Osteoblast (primary cell): ENCODE measurements at places on chromosomes 7 and 10. TPM values are rescaled to one million over a fixed set of nuclear protein-coding genes. Genes with fewer than 3 reads are reported as not detected.

GRCh38 chr7:15891151-15891881 is 204.8 kb upstream of the MEOX2 start:
- peak; percentile 42 for DNase-seq

DNA sequence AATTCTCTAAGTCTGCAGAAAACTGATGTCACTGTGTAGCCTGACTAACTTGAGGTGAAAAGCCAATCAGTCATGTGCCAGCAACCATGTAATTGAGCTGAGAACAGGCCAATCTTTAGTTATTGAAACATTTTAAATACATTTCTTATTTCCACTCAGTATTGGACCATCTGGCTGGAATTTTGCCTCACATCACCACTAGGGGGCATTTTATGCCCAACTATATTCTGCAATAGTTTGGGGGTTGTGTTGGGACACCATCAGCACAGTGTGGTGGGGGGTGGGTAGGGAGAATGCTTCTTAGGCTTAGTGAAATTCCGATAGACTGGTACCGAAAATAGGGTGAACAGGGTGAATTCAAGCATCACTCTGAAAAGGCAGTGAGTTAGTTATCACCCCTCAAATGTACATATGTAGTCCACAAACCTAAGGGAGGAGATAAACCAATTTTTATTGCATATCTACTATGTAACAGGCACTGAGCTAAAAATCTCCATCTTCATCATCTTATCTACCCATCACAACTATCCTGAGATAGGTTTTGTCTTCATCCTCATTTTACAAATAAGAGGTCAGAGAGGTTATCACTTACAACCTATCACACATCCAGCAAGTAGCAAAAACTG is 17.8 kb downstream of the NPSR1 start:
- DNase-seq: no peak

Gene SPAM1
- total RNA-seq: not detected in 2 replicates

GRCh38 chr7:149104749-149105148 is 14.2 kb upstream of the ZNF786 start:
- DNase-seq: no peak

DNA sequence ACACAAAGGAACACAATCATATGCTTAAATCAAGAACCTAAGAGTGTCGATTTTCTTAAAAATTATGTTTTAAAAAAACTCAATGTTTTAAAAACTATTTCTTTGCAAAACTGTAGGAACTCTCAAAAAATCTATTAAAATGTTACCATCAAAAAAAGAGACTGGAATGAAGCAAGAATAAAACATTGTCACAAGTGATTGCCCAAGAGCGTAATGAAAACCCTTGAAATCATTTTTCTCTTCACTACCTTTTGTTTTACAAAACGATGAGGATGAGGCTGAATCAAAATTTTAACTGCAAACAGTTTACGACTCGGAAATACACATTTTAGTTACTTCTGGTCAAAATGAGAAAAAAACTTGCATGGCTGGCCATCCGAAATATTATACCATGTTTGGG is 855 bp downstream of the YME1L1 start:
- DNase-seq: peak; percentile 42

Gene AGR2
- total RNA-seq: not detected in 2 replicates

Gene PHKG1
- total RNA-seq: 1.8 and 2.1 TPM in 2 replicates

DNA sequence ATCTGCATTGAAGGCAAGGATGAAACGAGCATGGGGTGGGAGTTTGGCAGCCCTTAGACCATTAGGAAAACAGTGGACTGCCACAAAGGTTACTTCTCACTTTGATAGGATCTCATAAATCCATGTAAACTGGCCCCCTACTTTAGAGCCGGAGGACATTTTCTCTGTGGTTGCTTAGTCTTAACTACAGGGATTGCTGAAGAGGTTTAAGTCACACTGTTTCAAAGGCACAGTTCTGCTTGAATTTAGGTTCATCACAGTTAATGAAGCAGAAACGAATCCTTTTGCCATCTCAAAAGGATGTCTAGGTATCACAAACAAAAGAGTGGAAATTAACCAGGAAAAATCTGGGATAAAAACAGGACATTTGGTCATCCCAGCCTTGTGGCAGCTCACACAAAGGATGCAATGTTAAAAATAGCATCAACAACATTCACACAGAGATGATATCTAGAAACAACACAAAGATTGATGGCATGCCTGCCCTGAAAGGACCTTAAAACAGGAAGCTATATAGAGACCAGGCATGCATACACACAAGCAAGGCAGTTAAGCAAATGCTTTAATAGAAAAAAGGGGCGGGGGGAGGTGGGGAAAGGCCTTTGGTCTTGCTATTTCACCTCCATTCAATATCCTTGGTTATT is 74.0 kb downstream of the DOCK4 start:
- no peak for DNase-seq

DNA sequence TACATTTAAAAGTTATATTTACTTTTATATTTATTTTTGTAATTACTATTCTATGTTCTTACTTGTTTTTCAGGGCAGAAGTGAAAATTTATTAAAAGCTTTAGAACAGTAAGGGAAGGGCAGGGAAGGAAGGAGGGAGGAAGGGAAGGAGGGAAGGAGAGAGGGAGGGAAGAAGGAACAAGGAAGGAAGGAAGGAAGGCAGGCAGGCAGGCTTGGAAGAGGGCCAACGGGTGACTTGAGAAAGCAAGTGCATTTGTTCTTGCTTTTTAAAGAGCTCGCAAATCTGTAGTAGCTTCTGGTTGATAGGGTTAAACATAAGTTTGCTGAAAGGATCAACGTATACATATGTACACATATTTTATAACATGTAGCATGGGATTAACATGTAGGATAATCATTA is 725.3 kb upstream of the FZD8 start:
- no peak for DNase-seq

Gene GPR85
- total RNA-seq: 7.2 and 10.3 TPM in 2 replicates

DNA sequence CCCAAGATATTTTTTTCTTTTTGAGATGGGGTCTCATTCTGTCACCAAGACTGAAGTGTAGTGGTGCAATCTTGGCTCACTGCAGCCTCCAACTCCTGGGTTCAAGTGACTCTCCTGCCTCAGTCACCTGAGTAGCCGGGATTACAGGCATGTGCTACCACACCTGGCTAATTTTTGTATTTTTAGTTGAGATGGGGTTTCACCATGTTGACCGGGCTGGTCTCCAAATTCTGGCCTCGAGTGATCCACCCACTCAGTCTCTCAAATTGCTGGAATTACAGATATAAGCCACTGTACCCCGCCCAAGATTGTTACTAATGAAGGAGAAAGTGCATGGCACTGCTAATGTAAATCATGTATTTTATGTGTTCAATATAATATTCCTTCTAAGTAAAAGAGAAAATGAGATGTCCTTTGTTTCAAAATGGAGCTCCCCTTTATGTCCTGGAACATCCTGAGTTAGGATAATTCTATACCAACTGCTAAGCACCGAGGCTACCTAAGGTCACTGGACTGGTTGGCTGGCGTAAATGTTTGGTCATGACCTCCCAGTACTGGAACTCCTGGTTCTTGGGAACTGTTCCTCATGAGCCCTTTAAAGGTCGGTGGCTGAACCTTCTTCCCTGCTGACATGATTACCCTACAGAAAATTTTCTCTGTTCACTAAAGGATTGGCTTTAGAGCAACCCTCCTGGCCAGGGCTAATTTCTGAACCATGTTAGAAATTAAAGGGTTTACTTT is 59.9 kb downstream of the SLC16A9 start:
- no peak for DNase-seq

DNA sequence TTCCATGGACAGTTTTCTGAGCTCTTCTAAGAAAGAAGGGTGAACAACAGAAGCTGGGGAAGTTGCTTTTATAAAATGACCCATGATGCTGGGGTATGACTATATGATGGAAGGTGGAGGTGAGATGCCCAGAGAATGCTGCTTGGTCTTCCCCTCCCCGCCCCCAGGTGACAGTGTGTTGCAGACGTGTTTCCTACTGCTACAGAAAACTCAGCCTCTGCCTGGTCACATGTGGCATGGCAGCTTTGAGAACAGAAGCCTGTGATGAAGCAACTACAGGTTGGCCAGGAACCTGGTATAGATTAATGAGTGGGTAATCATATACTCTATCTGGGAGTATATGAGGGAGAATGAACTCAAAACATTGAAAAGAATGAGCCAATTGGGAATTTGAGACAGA is 67.1 kb downstream of the MTURN start:
- peak; percentile 15 for DNase-seq

DNA sequence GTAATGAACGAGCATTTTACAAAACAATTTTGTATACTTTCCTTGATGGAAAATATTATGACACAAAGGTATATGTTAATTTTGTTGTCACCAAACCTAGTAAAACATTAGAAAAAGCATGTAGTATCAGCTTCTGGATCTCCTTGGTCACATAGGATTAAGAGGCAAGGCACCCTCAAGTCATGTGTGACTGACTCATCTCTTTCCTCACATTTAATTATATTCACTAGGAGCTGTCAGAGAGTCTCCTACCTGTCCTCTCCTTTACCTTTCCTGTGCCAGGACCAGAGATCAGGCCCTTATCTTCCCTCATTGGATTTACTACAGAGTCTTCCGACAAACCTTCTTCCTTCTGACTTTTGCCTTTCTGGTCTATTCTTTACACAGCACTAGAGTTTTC is 111.3 kb upstream of the RPA3 start:
- DNase-seq: no peak

- no peak for DNase-seq
Measured at GRCh38 chr10:59384761-59385160, 22.4 kb upstream of the FAM13C start.

DNA sequence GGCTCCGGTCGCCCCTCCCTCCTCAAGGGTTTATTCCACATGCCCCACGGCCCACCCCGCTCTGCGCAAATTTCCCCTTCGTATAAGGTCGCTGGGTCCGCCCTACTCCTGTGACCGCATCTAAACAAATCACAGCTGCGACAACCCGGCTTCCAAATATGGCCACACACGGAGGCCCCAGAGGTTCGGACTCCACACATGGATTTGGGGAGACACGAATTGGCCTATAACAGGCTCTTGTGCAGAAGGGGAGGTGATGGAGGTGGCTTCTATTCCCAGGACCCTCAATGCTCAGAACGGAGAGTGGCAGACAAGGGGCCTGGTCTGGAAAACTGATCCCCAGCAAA is 90.1 kb downstream of the FOXL3 start:
- DNase-seq: peak; percentile 58

GRCh38 chr10:122992031-122992585 is 11.9 kb downstream of the PSTK start:
- no peak for DNase-seq

DNA sequence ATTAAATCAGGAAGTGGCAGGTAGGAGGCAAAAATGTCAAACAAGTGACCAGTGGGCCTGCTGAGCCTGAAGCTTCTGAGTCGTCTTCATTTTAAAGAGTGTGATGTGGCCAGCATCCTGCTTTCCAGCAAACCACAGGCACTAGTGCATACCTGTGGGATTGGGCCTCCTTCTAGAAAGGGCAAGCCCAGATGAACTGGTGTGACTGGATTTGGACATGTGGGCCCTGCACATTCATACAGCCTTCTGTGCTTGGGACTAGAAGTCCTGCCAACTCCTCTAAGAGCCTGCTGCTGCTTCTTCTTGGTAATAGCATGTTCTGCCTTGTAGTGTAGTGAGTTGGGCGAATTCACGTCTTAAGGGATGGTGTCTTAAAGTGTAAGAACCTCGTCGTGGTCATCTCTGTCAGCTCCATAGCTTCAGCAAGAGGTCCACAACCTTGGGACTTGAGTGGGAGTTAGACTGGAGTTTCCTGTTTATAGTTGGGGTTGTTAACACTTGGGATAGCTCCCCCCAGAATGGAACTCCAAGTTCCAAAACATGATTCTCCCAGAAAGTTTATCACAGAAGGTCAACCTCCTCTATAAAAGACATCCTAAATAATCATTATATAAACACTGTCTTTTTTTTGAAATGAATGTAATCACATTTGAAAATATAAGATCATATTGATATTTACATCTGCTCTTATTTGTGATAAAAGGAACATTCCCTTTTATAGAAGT is 11.2 kb downstream of the BMPER start:
- no peak for DNase-seq

- no peak for DNase-seq
Measured at GRCh38 chr7:55641811-55642210, 69.5 kb upstream of the VOPP1 start.

Gene NEUROD6
- total RNA-seq: not detected in 2 replicates

DNA sequence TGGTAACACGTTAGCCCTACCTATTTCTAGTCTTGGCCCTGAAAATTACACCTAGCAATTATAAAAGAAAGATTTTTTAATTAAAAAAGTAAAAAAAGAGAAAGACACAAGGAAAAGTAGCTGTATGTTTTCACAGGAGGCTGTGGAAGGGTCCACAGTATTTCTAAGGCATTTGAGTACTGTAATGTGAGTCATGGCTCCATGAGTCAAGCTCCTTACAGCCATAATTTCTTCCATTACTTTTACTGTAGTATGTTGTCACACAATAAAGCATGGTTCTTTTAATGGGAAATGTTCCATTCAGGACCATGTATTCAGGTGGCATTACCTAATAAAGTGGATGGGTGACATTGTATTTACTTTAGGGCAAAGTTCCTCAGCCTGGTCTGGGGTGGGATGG is 113.4 kb downstream of the GPR37 start:
- no peak for DNase-seq

GRCh38 chr7:80053124-80053523 is 81.5 kb upstream of the GNAI1 start:
- DNase-seq: no peak

Gene H2BK1
- total RNA-seq: not detected in 2 replicates

Gene ANKRD61
- total RNA-seq: not detected in 2 replicates

Gene ANKRD7
- 1.8 and 3.3 TPM in 2 replicates for total RNA-seq

Gene IGFBP1
- 0.59 and 4.0 TPM in 2 replicates for total RNA-seq

DNA sequence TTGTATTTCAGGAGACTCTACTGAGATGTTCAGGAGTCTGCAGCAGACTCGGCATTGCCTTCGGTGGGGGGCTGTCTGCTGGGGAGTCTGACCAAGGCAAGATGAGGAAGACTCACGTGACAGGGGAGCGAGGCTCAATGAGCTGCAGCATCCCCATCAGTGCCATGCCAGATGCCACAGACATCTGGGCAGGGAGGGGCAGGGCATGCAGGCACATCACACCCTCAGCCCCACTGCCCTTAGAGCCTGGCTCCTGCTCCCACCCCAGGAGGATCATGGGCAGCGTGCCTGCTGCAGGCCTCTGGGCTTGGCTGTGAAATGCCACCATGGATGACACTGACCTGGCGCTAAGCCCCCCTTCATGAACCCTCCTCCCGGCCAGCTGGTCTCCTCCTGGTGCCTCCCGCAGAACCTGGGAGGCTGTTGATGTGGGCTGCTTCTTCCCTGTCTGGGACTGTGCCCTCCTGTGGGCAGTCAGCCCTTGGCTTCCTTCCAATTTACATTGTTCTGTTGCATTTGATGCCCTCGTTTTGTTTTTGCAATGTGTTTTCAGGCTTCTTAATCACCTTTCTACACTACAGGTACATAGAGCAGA is 235.0 kb downstream of the PAXIP1 start:
- no peak for DNase-seq
